ENCODE measurements at places on chromosomes 3 and 15.

DNA sequence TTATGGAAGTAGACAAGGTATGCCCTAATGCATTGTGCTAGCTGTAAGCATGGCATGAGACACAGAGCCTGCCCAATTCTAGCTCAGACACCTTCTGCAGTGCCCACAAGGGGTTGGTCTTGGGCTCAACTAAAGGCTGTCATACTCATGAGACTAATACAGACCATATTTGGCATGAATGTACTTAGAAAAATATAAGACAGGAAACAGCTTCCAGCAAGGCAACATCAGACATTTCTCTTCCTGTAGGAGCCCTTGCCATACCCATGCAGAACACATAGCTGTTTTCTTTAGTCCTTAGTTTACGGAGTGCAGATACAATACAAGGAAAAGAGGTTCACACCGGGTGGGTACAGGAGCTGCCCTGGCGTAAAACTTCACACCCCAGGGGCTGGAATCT is 30.5 kb upstream of the NR1I2 start:
- DNase-seq: no peak

- no peak for DNase-seq
Observed at GRCh38 chr15:85284497-85284896, 95.9 kb upstream of the AKAP13 start.

DNA sequence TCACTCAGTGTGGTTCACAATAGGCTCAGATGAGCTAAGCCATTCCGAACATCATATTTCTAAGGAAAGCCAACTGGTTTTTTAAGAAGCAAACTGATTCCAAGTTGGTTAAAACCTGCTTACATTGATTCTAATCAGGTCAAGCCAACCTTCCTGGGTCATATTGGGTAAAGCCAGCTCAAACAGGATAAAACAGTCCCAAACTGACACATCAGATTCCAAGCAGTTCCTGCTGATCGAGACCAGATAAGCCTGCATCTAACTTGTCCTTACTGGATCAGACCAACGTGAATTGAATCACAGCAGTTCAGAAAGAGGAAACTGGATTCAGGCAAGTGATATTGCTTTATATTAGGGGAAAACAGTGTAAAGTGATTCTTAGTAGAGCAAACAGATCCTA is 18.6 kb upstream of the THSD4 start:
- DNase-seq: no peak

DNA sequence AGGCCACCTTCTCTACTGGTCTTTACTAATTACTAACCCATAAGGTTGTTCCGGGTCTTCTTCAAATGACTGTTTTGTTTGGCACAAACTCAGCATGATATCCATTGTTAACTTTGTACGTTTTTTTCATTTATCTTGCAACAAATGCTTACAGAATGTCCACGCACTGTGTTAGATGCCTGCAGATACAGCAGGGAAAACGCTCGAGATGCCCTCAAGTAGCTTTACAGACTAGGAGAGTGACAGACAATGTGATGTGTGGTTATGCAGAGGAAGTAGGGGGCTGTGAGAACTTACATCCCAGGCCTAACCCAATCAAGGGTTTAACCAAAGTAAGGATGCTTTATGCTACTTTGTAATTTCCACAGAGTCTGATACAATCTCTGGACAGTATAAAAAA is 949 bp upstream of the RFC4 start:
- DNase-seq: no peak

- DNase-seq: no peak
Observed at GRCh38 chr15:77650265-77650664, 17.6 kb upstream of the LINGO1 start.

- no peak for DNase-seq
Observed at GRCh38 chr3:47476644-47477199, 981 bp upstream of the SCAP start.

DNA sequence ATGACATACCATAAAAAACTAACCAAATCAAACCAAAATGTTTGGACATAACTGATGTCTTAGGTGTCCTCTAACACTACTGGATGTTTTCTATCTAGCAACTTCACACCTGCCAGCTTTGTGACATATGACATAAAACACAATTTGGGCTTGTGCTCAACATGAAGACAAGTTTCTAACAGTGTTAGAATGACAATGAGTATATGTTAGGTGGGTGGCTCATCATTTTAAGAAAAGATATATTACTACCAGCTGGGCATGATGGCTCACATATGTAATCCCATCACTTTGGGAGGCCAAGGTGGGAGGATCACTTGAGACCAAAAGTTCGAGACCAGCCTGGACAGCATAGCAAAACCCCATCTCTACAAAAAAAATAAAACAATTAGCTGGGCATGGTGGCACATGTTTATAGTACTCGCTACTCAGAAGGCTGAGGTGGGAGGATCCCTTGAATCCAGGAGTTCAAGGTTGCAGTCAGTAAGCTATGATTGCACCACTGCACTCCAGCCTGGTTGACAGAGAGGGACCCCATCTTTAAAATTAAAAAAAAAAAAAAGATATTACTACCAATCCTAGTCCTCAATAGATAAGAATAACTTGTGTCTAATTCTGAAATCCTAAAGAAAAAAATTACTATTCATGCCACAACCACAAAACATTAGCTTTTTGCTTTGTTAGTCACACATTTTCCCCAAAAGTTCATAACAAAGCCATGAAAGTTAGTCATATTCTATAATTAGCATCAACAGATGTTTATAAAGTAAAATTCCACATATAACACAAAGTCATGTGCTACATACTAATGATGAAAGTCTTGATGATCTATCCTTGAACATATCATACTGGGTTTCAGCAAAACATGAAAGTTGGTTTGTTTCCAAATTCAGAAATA is 59.9 kb downstream of the LRRFIP2 start:
- DNase-seq: no peak

- DNase-seq: no peak
Observed at GRCh38 chr3:128334086-128334645, 132.5 kb downstream of the DNAJB8 start.

- no peak for DNase-seq
Observed at GRCh38 chr3:25973122-25973521, 183.2 kb downstream of the OXSM start.

- no peak for DNase-seq
Observed at GRCh38 chr3:187978433-187979011, 175.4 kb upstream of the LPP start.

- DNase-seq: no peak
Observed at GRCh38 chr3:138936741-138937689, 9.9 kb downstream of the FOXL2 start.

DNA sequence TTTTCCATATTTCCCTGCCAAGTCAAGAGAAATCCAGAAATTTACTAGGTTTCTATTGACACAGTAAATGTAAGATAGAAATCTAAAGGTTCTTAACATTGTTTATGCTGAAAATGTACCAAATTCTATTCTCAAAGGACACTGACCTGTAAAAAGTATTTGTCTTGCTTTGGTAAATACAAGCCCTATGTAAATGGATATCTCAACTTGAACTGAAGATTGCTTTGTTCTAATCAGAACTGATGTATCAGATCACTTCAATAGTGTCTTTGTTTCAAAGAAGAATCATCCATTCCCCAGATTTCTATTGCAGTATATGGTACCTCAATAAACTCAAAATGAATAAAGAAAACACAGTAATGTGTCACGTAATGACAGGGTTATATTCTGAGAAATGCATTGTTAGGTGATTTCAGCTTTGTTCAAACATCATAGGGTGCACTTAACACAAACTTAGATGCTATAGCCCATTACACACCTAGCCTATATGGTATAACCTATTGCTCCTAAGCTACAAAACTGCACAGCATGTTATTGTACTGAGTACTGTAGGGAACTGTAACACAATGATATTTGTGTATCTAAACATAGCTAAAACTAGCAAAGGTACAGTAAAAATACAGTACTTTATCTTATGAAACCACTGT is 143.5 kb upstream of the NECTIN3 start:
- DNase-seq: no peak

- DNase-seq: no peak
Observed at GRCh38 chr15:74499366-74499765, 38.4 kb upstream of the UBL7 start.

- DNase-seq: no peak
Observed at GRCh38 chr15:101533371-101534140, 44.0 kb upstream of the PCSK6 start.

DNA sequence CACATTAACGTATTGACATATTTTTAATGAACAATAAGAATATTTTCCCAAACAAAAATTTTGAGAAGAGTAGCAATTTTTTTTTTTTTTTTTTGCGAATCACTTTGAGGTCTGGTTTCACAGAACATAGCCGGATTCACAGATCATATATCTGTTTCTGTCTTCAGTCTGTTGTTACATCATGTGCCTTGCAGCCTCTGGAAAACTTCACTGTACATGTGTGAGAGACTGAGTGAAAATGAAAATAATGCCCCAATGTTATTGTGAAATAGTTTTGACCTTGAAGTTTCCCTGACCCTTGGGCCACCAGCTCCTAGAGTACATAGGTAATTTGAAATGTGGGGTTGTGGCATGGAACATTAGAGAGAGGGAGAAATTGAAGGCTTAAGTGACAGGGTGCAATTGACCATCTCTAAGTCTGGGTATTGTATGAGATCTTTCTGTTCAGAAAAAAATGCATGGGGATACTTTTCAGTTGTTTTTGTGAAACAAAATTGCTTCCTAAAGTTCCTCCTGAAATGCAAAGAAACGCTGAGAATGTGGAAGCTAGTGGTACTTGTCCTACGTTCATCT is 14.0 kb downstream of the ITPR1 start:
- no peak for DNase-seq

GRCh38 chr3:57093971-57094535 is 33.6 kb downstream of the SPATA12 start:
- no peak for DNase-seq

- no peak for DNase-seq
Observed at GRCh38 chr3:168248383-168249204, 152.9 kb upstream of the GOLIM4 start.

DNA sequence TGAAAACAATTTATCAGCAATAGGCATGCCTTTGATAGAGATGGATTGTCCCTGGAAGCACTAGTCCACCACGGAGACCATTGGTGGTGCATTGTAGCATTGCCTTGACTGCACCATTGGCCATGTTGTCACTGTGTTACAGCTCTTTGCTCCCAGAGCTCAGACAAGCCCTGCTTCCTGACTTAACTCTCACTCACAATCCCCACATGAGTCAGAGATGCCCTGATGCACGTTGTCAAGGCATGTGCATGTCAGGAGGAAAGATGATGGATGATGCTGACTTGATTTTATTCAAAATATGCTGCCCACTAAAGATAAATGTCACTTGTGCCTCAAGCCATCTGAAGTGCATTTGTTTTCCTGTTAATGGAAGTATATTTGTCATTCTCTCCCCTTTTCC is 266.1 kb downstream of the ARRDC4 start:
- DNase-seq: no peak

- no peak for DNase-seq
Observed at GRCh38 chr15:81113861-81114291, 20.2 kb upstream of the CFAP161 start.

- DNase-seq: no peak
Observed at GRCh38 chr3:58023531-58023930, 15.3 kb downstream of the FLNB start.

GRCh38 chr3:146128179-146128578 is 32.8 kb downstream of the PLOD2 start:
- DNase-seq: no peak

- DNase-seq: no peak
Observed at GRCh38 chr15:94119923-94120775, 111.2 kb upstream of the MCTP2 start.

DNA sequence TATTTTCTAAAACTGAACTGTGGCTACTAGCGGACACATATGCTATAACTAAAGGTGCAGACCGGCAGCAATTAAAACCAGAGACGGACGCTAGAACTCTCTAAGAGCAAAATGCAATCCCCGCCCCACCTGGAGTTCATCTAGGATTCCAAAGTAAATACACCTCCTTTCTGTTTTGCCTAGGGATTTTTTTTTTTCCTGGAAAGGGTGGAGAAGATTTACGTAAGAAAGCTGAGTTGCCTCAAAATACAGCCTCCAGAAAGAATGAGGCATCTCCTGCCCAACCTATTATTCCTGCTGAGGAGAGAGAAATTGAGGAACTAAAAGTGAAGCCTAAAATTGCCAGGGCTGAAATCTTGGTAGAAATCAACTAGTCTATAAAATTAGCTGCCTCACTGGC is 150.2 kb downstream of the TP63 start:
- no peak for DNase-seq

- DNase-seq: no peak
Observed at GRCh38 chr3:129558772-129559564, 16.0 kb downstream of the H1-8 start.

GRCh38 chr3:150097588-150097890 is 126.8 kb upstream of the PFN2 start:
- no peak for DNase-seq

DNA sequence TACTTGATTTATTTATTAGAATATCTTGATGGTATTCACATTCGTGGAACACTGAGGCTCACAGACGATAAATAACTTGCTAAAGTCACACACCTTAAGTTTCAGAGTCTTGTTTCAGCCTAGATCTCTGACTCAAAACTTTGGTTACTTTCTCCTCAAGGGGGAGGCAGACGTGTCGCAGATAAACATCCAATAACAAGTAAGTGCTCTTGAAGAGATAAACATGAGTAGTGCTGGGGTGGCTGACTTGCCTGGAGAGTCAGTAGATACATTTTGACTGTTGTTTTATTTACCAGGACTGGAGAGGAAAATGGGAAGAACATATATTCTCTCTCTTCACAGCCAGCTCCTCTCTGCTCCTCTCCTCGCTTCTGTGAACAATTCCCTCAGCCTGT is 31.3 kb downstream of the FBXO45 start:
- no peak for DNase-seq

DNA sequence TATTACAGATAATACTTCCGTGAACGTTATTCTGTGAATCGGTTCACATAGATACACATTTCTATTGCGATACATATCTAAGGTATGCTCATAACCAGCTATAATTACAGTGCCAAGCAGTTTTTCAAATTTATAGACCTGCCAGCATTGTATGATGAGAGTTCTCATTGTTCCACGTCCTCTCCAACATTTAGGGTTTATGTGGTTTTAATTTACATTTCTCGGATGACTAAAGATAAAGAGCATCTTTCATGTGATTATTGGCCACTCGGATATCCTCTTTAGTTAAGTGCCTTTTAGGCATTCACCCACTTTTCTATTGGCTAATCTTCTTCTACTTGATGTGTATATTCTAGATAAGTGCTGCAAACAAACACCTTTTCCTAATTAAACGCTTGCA is 134.7 kb upstream of the CCDC54 start:
- DNase-seq: no peak
